ENCODE measurements at places on chromosomes 6 and 20.

DNA sequence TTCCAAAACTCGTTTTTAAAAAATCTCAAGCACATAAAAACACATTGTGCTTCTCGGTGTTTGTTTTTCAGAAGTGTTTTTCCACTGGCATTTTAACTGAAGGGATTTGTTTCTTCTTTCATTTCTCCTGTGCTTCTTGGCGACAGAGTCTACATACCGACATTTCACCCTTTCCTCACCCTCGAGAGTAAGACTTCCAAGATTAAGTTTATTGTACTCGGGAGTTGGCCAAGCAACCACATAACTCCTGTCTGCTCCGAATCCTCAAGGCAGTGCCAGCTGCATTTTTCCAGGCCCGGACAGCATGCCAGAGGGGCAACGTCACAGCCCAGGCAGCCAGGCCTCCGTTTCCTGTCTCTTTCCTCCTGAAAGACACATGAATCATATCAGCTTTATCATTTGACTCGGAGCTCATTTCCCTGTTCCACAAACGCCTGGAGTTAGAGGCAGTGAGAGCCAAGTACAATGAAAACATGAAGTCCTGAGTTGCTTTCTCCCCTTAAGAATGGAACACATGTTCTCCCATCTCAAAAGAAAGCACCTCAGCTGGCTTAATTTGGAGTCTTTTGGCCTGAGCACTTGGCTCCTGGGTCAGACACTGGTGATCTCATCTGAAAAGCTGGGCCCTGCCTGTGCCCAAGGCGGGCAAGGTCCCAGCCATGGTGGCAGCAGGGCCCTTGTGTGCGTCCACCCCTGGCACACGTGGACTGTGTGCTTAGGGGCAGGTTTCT lies 23.2 kb upstream of the FAM50B start:
- DNase-seq, result no peak

DNA sequence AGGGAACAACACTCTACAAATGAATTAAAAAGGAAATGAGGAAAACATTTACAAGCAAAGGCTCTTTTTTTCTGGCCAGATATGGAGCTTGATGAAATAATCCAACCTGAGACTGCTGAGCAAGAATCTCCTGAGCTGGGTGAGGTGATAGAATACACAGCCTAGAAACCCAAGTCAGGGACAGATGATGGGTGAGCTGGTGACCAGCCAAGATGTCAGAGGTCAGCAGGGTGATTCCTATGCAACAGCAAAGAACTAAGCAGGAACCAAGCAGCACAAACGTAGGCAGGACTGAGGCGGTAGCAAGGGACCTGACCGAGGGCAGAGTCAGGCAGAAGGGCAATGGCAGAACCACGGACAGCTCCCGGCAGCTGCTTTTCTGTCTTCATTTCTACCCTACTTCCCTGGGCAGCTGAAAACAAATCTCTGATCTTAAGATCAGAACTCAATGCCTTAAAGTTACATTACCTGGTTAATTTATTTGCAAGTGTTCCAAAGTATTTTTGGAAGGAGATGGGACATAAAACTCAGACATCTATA lies 75.1 kb downstream of the CDC40 start:
- no peak for DNase-seq

DNA sequence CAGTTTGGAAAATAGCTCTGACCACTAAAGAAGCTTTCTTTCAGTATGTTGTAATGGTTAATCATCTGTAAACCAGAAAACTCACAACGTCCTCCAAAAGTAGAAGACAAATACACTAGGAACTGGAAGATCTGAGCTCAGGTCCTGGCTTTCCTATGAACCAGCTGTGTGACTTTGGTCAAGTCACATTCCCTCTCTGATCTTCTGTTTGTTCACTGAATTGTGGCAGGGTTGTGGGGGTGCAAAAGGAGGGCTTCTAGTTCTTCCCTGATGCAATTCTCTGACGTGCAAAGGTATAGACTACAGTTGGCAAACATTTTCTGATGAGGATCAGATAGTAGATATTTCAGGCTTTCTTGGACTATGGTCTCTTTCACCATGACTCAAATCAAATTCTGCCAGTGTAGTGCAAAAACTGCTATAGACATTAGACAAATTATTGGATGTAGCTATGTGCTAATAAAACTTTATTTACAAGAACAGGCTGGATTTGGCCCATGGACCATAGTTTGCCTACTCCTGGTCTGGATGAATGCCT lies 44.9 kb downstream of the ATXN1 start:
- DNase-seq, result no peak

DNA sequence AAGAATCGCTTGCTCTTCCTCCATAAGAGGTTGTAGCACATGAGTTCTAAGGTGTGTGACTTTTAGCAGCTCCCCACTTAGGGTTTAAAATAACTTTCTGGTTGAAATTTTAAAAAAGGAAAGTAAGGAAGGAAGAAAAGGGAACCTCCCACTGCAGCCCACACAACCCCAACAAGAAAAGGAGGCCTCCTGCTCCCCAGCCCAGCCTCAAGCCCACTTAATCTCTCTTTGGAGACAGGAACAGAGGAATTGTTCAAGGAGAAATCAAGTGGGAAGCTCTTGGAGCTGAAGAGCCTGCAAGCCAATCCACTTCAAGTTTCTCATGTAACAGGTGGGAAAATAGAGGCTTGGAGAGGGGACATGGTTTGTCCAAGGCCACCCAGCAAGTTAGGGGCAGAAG lies 39.1 kb upstream of the PREX1 start:
- DNase-seq, result no peak

GRCh38 chr6:74598462-74599393 lies 607.1 kb downstream of the COL12A1 start:
- no peak for DNase-seq
